ENCODE measurements at places on chromosomes 1 and 21. TPM values are rescaled to one million over a fixed set of nuclear protein-coding genes. Genes with fewer than 3 reads are reported as not detected.

DNA sequence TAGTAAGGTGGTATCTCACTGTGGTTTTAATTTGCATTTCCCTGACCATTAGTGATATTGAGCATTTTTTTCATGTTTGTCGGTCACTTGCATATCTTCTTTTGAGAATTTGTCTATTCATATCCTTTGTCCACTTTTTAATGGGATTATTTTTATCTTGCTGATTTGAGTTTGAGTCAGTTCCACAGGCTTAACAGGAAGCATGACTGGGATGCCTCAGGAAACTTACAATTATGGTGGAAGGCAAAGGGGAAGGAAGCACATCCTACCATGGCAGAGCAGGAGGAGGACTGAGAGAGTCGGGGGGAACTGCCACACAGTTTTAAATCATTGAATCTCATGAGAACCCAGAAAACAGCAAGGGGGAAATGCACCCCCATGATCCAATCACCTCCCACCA lies 51.1 kb downstream of the ODF2L start:
- no peak for DNase-seq

GRCh38 chr1:200205216-200205995 lies 177.9 kb downstream of the NR5A2 start:
- DNase-seq = no peak

- DNase-seq = peak; percentile 51
These were observed 5.5 kb downstream of the EFNA3 start for GRCh38 chr1:155083865-155084721.

- DNase-seq = peak; percentile 78
These were observed 150.1 kb upstream of the SOD1 start for GRCh38 chr21:31509194-31510017.

- DNase-seq = no peak
These were observed 362.4 kb upstream of the KAZN start for GRCh38 chr1:14236097-14236496.

GRCh38 chr1:168801032-168801745 lies 72.2 kb upstream of the DPT start:
- no peak for DNase-seq

- DNase-seq = no peak
These were observed 101.7 kb downstream of the NAV1 start for GRCh38 chr1:201640624-201641023.

GRCh38 chr1:40753142-40753882 lies 30.3 kb upstream of the KCNQ4 start:
- no peak for DNase-seq

DNA sequence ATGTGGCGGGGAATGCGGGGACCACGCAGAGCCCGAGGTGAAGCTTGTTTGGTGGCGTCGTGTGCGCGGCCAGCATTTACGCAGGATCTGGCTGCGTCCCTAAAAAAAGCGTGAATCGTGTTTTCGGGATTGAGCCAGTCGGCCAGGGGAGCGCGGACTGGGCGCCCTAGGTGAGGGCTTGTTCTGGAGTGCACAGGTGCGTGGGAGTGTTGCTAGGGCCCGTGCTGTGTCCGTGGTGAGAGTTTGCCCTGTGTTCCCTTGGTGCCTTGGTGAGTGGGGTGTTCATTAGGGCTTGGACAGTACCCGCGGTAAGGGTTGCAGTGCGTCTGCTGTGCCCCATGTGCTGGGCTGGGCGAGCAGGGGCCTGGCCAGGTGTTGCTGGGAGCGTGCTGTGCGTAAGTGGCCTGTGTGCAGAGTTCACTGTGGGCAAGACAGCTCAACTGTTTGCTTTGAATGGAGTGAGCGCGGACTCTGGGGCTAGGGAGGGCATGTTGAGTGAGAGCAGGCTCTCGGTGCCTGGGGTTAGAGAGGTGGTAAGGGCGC lies 673 bp downstream of the CD46 start:
- peak; percentile 38 for DNase-seq

GRCh38 chr1:77036560-77036959 lies 169.3 kb downstream of the ST6GALNAC5 start:
- no peak for DNase-seq

- no peak for DNase-seq
These were observed 16.2 kb downstream of the KCNJ10 start for GRCh38 chr1:160053548-160054365.

GRCh38 chr1:47782414-47783166 lies 214.6 kb downstream of the TRABD2B start:
- peak; percentile 23 for DNase-seq

GRCh38 chr1:56578963-56579875 lies at the start of gene PLPP3:
PLPP3 (minus strand) TSS chr1:56579563; CDS start chr1:56579016, 547 bp downstream.
- DNase-seq = peak; percentile 58

GRCh38 chr21:25983745-25984144 lies 186.8 kb downstream of the APP start:
- no peak for DNase-seq

DNA sequence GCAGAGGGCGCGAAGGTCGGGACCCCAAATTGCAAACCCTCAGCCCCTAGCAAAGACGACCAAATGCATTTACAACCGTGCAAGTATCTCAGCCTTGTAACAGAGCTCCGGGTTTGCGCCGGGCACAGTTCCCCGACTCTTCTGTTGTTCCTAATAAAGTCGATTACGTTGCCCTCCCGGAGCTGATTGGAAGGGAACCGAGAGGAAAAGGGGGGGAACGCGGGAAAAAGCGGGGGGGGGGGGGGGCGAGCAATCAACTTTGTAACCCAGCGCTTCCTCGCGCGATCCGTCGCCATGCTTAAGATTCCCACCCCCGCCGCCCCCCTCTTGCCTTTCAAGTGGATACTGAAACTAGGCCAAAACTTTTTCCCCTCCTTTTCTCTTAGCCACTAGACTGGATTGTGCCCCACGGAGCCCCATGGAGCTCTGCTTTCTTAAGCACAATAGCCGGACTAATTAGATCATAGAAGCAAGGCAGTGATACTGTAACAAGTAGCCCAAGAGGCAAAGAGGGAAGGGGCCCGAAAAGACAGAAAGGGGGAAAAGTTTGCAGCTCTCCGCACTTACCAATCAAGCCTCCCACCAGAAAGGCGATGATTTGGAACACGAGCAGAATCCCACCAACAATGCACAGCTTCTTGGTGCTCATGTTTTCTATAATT lies 565 bp downstream of the WLS start:
- DNase-seq = no peak

DNA sequence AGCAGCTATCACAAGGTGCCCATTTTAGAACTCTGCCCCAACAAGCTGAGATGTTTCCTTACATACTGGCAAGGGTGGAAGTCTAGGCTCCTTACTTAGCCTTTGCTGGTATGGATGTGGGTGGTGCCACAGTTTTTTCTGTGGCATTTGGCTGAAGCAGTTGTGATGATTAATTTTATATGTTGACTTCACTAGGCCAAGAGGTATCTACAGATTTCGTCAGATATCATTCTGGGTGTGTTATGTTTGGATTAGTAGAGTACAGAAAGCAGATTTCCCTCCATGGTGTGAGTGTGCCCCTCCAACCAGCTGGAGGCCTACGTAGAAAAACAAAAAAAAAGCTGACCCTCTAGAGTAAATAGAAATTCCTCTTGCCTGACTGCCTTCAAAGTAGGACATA lies 317.0 kb downstream of the BARHL2 start:
- DNase-seq = peak; percentile 56

- DNase-seq = no peak
These were observed 13.2 kb downstream of the MYBPH start for GRCh38 chr1:203162403-203162802.

GRCh38 chr21:39666026-39666425 lies 53.3 kb downstream of the B3GALT5 start:
- no peak for DNase-seq

GRCh38 chr1:89578151-89578550 lies 53.5 kb downstream of the LRRC8B start:
- no peak for DNase-seq

GRCh38 chr1:73998348-73998959 lies 199.5 kb downstream of the LRRIQ3 start:
- no peak for DNase-seq

GRCh38 chr1:163970699-163971098 lies 588.3 kb upstream of the PBX1 start:
- no peak for DNase-seq

The MPZ gene
- 0.56 TPM for total RNA-seq

The LAX1 gene
- total RNA-seq = 0.07 TPM

The PPM1J gene
- total RNA-seq = 6.0 TPM

The HSD3B2 gene
- not detected for total RNA-seq

The TAS1R1 gene
- not detected for total RNA-seq

The PEAR1 gene
- 7.3 TPM for total RNA-seq

The CSF3R gene
- total RNA-seq = not detected

The C1QC gene
- total RNA-seq = not detected

The ARID4B gene
- total RNA-seq = 16.0 TPM

The RHBG gene
- total RNA-seq = 0.11 TPM

The IL22RA1 gene
- 7.0 TPM for total RNA-seq

The CR1 gene
- not detected for total RNA-seq

The COL8A2 gene
- total RNA-seq = 0.78 TPM
